ENCODE measurements at places on chromosomes 6 and 20.

GRCh38 chr20:11921321-11921720 lies 3.6 kb downstream of the BTBD3 start:
- no peak for DNase-seq

- DNase-seq: peak; percentile 79
Measured at GRCh38 chr20:33443512-33444239, at the start of gene SNTA1. TSS of gene SNTA1 (minus strand) at chr20:33443763. CDS start at chr20:33443620, 143 bp downstream.

DNA sequence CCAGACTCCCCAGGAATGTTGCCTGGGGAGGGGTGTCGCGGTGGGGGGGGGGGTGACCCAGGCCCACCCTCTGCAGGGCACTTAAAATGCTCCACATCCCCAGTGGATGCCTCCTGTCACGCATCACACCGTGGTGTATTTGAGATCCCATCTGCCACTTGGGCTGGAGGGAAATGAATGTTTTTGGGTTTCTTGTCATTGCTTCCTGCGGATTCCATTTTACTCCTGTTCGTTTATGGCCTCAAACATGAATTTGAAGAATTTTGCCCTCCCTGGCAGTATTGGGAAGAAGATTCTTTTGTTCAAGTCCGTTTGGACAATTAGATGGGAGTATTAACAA lies 544 bp upstream of the KHDC1 start:
- DNase-seq: no peak

DNA sequence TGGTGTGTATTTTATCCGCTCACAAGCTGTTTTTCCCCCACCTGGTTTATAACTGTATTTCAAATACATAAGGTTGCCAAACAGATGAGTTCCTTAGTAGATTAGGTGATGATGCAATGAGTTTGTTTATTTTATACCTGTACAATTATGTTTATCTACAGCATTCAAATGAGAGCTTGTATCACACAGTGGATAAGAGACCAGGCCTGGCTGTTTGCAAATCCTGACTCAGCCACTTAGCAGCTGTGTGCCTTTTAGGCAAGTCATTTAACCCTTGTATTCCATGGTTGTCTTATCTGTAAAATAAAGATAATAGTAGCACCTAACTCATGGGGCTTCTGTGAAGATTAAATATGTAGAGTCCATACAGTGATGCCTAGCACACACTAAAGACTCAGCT lies 143.7 kb downstream of the MOXD1 start:
- DNase-seq: no peak

DNA sequence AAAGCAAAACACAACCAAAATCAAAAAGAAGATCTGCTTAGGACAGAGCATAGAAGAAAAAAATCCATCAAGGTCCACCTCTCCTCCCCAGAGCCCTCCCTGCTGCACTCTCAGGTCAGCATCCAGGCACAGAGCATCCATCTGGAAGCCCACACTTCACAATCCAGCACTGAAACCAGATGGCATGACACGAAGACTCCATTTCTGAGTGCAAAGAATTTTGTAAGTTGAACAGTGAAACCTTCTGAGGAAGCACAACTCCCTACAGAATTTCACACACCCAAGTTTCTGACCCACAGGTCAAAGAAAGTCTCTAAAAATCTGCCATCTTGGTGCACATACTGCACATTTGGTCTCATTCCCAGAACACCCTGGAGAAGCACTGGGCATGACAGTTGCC lies 128.8 kb upstream of the STXBP5 start:
- no peak for DNase-seq

DNA sequence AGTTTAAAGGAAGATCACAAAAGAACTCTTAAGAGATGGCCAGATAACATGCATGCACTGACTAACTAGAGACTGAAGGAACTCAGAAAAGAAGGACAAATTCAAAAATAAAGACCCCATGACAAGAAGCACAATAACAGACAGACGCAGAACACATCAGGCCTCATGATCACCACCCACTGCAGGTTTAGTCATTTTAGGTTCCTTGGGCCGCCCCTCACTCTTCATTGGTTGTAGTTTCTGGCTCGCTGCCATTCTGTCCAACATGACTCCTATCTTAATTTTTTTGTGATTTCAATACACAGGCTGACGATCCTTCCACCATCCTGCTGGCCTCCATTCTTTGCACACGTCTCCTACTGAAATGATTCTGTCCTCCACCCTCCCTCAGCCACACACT lies 21.6 kb downstream of the STX7 start:
- no peak for DNase-seq

- DNase-seq: no peak
Measured at GRCh38 chr6:78611102-78611620, 256.2 kb upstream of the IRAK1BP1 start.

DNA sequence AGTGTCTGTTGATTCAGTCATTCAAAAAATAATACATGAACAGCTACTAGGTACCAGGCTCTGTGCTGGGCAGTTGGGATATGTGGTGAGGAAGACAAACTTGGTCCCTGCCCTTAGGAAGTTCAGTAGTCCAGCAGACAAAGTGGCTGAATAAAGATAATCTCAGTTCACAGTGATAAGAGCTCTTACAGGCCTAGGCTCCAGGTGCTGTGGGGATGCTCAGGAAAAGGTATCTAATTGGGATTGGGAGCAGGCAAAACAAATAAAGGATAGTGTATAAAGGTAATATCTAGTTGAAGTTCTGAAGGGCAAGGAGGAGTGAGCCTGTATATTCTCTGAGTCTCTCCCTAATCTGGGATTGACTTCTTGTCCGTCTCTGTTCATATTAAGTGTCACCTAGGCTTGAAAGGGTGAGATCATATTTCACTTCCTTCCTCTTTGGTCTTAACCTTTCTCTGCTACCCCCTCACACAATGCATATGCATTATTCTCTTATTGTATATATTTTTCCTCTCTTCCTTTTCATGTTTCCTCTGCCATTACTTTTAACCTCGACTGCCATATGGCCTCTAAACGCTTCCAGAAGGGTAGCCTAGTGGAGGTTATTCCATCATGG lies 13.5 kb downstream of the PTPN1 start:
- no peak for DNase-seq

DNA sequence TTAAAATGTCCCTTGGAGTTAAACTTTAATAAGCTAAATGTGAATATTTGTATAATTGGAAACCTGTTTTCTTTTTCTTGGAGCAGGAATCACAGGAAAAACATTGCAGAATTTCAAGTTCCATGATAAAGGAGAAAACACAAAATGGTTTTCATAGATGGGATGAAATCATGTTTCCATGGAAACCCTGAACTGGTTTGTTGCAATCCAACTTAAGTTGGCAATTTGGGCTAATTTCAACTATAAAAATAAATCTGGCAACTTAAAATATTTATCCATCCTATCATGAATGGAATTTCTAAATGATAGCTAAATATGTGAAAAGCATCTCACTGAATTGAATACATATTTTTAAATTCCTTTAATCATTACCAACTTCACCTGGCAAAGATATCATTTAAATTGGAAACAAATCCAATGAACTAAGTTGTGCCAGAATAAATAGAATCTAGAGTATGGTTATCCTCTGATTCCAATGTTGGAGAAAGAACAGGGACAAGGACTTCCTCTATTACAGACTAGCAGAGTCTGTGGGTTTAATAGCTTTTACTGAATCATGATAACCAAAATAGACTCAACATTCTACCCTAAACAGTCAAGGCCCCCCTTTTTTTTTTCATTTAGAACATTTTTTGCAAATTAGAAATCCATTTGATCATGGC lies 33.2 kb downstream of the COL21A1 start:
- DNase-seq: no peak

GRCh38 chr6:48826901-48827701 lies 636.0 kb downstream of the MMUT start:
- no peak for DNase-seq

DNA sequence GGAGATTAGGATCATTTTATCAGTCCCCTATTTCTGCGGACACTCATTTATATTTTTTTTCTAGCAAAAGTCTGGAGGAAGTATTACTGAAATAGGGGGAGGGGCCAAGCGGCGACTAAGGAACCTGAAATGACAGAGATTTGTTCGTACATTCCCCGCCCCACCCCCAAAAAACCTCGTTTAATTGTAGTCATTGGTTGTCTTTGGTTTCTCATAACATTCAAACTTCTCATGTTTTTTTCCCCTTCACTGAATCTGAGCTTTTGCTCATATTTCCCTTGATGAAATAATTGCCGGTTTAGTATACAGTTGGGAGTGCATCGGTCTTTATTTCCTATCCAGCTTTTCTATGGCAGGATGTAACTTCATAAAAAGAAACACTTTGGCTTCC lies 768 bp upstream of the FYN start:
- peak; percentile 48 for DNase-seq

DNA sequence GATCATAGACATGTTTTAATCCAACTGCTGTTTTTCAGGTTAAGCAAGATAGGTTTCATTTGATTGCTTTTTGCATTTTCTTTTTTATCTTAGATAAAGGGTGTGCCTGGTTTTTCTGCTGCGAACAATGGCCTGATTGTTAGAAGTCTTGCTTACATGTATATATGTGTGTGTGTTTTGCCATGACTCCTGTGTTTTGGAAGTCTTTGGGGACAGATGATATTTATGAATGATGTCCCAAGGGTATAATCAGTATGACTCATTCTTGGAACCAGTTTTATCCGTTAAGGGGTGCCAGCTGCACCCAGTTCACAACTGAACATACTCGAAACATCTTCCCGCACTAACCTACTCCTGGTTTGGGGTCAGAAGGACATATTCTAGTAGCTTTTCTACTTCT lies 230.1 kb upstream of the SUPT3H start:
- DNase-seq: no peak

- no peak for DNase-seq
Measured at GRCh38 chr20:58722877-58723627, 30.5 kb downstream of the NPEPL1 start.

DNA sequence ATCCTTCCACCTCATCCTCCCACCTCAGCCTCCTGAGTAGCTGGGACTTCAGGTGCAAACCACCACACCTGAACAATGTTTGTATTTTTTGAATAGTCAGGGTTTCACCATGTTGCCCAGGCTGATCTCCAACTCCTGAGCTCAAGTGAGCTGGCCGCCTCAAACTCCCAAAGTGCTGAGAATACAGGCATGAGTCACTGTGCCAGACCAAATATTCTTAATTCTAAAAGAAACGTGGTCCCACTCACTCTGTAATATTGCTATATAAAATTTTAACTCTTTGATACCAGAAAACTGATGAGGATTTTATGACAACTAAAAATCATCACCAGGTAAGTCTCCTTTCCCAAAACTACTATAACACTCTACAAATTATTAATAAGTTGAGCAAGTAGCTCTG lies 716.8 kb upstream of the GJE1 start:
- no peak for DNase-seq

GRCh38 chr6:154156135-154156896 lies 117.3 kb downstream of the OPRM1 start:
- DNase-seq: peak; percentile 44

DNA sequence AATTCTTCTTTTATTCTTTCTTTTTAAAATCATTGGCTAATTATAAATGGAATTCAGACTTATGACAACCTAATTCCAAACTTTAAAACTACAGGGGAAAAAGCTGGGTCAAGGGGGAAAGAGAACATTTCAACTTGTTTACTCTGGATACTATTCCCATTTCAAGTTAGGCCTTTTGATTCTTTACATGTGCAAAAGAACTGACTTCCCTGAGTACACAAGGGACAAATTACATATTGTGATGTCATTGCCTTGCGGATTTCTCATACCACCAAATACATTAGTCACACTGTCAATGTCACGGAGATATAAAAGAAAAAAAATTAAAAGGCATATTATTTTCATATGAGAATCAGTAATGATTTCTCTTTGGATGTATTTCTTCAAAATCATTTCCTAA lies 96.5 kb upstream of the TBX18 start:
- no peak for DNase-seq

DNA sequence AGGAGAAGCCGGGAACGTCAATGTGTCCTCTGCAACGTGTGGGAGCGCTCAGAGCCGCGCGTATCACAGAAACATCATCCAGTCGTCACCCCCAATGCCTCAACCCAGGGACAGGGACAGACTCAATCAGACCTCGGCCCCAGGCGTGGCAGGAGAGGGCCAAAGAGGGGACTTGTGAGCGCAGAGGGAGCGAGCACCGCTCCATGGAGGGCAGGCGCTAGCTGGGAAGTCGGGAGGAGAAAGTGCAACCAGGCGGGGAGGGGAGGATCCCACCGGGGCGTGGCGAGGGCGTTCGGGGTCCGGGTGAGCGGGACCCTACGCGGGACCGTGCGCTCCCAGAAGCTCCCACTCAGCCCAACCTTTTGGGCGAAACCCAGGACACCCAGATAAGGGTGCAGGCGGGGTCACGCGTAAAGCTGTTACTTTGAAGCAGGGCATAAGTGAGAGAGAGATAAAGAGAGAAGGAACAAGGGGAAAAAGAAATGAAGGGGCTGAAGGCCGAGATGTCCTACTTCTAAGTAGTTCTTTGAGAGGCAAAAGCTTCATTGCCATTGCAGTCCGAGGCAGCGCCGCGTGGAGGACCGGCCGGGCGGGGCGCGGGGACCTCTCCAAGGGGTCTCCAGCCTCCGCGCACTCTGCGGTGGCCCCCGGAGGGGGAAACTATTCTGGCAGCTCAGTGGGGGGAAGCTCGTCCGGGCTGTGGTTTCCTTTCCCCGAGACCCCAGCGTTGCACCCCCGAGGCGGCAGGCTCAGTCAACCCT lies 862 bp upstream of the SOBP start:
- no peak for DNase-seq

DNA sequence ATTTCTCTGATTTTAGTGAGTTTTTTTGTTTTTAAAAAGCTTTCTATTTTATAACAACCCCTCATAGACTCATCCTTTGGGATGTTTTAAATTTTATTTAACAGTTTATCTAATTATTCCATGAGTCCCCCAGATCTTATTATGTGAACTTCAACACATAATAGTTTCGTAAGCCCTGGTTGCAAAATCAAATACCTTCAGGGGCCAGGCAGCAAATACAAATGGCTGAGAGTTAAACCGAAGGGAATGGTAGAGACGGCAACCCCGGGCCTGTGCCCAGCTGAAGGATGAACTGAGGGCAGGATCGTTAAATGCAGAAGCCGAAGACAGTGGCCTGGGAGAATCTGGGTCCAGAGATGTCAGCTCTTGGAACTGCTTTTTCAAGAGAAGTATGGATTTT lies 88.4 kb downstream of the RTN4IP1 start:
- DNase-seq: no peak

GRCh38 chr6:16102208-16102607 lies 26.7 kb upstream of the MYLIP start:
- DNase-seq: no peak

DNA sequence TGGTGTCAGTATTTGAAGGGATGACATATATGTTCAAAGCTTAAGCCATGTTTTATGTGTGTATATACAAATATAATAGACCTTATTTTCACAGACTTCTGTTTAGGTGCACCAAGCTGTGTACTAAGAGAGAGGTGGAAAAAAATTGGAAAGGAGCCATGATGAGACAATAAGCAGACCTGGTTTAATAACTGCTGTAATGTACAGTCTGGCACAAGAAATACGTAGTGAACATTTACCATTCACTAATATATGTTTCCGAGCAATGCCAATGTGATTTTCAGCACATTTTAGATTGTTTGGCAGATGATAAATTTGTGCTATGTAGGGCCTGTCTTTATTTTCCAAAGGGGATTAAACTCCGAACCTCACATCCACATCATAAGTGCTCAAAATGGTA lies 116.3 kb downstream of the KHDC1L start:
- DNase-seq: no peak

All from activated CD8-positive, alpha-beta memory T cell treated with anti-CD3 and anti-CD28 coated beads for 4 hours (primary cell).